ENCODE measurements at places on chromosomes 7 and 10. TPM values are rescaled to one million over a fixed set of nuclear protein-coding genes. Genes with fewer than 3 reads are reported as not detected.

The MPP7 gene
- 8.2 TPM for polyA plus RNA-seq

The CPA2 gene
- polyA plus RNA-seq: 0.39 TPM

The RTKN2 gene
- 13.9 TPM for polyA plus RNA-seq

The COPG2 gene
- 73.6 TPM for polyA plus RNA-seq

The PTN gene
- polyA plus RNA-seq: 157 TPM

The HOXA4 gene
- 20.1 TPM for polyA plus RNA-seq

The PDLIM1 gene
- polyA plus RNA-seq: 89.1 TPM

The EIF5AL1 gene
- 0.12 TPM for polyA plus RNA-seq

The GPER1 gene
- polyA plus RNA-seq: 4.9 TPM

The AOC1 gene
- polyA plus RNA-seq: 44.4 TPM

The FRMD4A gene
- 91.8 TPM for polyA plus RNA-seq

The LRRC18 gene
- polyA plus RNA-seq: not detected

The RADIL gene
- 3.5 TPM for polyA plus RNA-seq

The MBL2 gene
- not detected for polyA plus RNA-seq

The RARRES2 gene
- 53.5 TPM for polyA plus RNA-seq

The MUC3A gene
- polyA plus RNA-seq: 0.69 TPM

The TMEM213 gene
- 39.7 TPM for polyA plus RNA-seq

The NPC1L1 gene
- polyA plus RNA-seq: 2.5 TPM

The NET1 gene
- polyA plus RNA-seq: 142 TPM

The SEMA3D gene
- polyA plus RNA-seq: 46.1 TPM

The EVX1 gene
- 0.11 TPM for polyA plus RNA-seq

The HKDC1 gene
- polyA plus RNA-seq: 15.6 TPM

The PRSS37 gene
- 0.30 TPM for polyA plus RNA-seq

The CNTNAP2 gene
- polyA plus RNA-seq: 29.3 TPM

The GIMAP8 gene
- polyA plus RNA-seq: 10.4 TPM

The SDK1 gene
- polyA plus RNA-seq: 9.1 TPM

The SLC13A1 gene
- polyA plus RNA-seq: 26.2 TPM

The PRRT4 gene
- 1.5 TPM for polyA plus RNA-seq

The GFRA1 gene
- 27.1 TPM for polyA plus RNA-seq

The ZNF777 gene
- 14.1 TPM for polyA plus RNA-seq

The ZNF503 gene
- 48.0 TPM for polyA plus RNA-seq

The RBP3 gene
- 0.16 TPM for polyA plus RNA-seq

The C10orf143 gene
- polyA plus RNA-seq: 10.5 TPM

The LCOR gene
- 30.5 TPM for polyA plus RNA-seq

The TMEM196 gene
- not detected for polyA plus RNA-seq

The WDR37 gene
- polyA plus RNA-seq: 20.5 TPM

The MMP21 gene
- 0.26 TPM for polyA plus RNA-seq

The SUV39H2 gene
- polyA plus RNA-seq: 24.2 TPM

The COL13A1 gene
- polyA plus RNA-seq: 23.4 TPM

The ADAM12 gene
- 28.1 TPM for polyA plus RNA-seq

The GRID1 gene
- polyA plus RNA-seq: 1.6 TPM

The NKX1-2 gene
- polyA plus RNA-seq: not detected

The OPALIN gene
- not detected for polyA plus RNA-seq

The FAM221A gene
- 20.2 TPM for polyA plus RNA-seq

The FAM241B gene
- polyA plus RNA-seq: 9.9 TPM
